ENCODE measurements at places on chromosomes 1 and 21. TPM values are rescaled to one million over a fixed set of nuclear protein-coding genes. Genes with fewer than 3 reads are reported as not detected.

DNA sequence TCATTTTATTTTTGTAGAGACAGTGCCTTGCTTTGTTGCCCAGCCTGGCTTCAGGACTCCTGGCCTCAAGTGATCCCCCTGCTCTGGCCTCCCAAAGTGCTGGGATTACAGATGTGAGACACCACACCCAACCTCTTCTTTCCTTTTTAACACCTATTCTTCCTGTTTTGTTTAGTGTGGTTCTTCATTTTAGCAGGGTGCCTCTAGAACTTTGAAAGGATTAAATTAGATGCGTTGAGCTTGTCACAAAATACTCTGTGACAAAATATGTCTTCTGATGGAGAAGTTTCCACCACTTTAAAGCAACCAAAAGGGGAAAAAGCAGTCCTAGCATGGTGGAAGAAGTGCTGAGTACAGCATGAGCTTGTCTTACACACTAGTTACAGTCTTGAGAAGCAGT lies 42.0 kb downstream of the CDC14A start:
- DNase-seq, result no peak

DNA sequence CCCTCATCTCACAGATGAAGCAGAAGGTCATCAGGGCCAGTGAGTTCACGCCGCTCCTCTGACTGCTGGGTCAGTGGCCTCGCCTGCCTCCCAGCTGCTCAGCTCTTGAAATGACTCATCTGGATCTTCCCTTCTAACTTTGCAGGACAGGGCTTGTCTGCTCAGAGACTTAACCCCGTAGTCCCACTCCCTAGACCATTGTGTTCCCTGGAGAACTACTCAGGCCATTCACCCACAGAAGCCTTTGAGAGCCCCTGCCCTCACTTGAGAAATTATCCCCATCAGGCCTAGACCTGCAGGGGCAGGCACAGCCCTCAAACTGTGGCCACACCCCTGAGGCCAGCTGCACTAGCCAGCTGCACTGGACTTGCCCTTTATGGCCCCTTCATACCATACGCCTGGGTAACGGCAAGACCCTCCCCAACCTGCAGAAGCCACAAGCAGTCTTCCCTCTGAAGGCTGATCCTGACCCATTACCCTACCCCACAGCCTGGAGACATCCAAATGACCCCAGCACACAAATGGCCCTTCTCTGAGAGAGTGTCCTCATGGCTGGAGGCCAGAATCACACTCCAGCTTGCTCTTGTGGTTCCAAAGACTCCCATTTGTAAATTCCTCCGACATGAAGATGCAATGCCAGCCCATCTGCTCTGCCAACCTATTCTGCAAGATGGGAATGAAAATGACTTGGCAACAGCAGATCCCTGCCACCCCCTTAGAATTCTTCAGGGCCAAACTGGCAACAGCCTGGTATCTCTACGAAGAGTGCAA lies 33.2 kb downstream of the RCSD1 start:
- no peak for DNase-seq

DNA sequence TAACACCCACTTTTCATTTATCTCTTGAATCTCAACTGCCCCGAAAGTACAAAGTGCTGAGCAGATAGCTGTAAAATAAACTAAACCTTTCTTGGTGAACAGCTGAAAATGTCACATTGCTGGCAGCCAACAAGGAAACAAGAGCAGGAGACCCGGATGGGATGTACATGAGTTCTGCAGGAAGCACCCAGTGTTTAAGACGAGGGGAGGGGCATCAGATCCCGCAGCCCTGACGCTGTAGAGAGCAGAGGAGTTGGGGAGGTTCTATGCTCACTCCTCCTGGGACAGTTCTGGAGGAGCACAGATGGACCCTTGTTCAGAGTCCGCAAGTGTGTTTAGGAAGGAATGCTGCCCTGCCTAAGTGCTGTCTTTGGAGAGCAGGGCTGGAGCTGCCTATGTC lies 32.0 kb upstream of the EPHA8 start:
- DNase-seq, result no peak

- DNase-seq, result no peak
Observed at GRCh38 chr1:64941461-64942117, 24.8 kb downstream of the JAK1 start.

- no peak for DNase-seq
Observed at GRCh38 chr1:174689524-174689923, 241.8 kb downstream of the GPR52 start.

The C4BPA gene
- 65.2 TPM for total RNA-seq

The KPRP gene
- not detected for total RNA-seq

The ST6GALNAC3 gene
- 8.8 TPM for total RNA-seq

- no peak for DNase-seq
Observed at GRCh38 chr1:223772771-223773160, 60.4 kb downstream of the CAPN2 start.

GRCh38 chr1:246157516-246157915 lies 349.6 kb downstream of the SMYD3 start:
- DNase-seq, result no peak

The PLA2G2D gene
- total RNA-seq, result 0.27 TPM

DNA sequence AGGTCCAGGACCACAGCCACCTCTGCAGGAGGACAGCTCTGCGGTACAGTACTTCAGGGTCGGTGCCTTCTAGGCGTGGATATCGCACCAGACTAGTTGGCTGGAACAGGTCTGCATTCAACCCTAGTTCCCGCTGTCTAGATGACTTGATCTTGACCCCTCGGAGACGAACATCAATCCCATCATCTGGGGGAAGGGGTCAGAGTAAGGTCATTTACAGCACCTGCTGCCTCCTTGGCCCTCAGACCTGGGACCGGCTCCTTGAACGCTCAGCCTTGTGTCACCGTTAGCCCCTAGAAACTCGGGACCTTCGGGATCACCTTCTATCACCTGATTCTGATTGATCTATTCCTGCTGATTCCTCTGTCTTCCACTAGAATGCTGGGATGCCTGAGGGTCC lies 2.6 kb downstream of the HECTD3 start:
- DNase-seq, result no peak

GRCh38 chr1:7505771-7506453 lies 265.2 kb upstream of the VAMP3 start:
- DNase-seq, result no peak

DNA sequence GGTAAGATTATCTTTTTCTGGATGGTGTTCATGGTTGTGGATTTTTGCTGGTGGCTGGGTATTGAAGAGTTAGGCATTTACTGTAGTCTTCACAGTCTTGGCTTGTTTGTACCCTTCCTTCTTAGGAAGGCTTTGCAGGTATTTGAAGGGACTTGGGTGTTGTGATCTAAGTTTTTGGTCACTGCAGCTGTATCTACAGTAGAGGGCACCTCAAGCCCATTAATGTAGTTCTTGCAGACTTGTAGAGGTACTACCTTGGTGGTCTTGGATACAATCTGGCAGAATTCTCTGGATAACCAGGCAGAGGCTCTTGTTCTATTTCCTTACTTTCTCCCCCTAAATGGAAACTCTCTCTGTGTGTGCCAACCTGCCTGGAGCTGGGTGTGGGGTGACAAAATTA lies 155.8 kb upstream of the BRINP3 start:
- no peak for DNase-seq

DNA sequence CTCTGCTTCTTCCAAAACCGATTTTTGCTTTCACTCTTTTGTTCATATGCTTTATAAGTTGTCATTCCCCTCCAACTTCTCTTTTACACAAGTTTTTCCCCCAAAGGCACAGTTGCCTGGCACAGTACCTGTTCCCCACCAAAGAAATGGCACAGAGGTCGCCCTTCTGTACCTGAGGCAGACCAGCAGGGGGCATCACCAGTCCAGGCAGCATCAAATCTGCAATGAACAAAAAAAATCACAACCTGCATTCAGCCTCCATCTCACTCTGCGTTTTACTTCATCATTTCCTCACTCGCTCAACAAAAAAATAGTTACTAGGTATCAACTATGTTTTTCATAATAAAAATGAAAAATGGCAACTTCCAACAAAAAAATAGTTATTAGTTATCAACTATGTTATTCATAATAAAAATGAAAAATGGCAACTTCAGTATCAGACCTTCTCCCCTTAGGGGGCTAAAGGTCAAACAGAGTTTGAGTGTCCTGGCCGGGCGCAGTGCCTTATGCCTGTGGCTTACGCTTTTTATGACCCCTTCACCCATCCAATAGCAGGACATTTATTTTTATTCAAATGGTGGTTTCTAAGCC lies 4.1 kb downstream of the EIF2D start:
- DNase-seq, result no peak

The BRDT gene
- total RNA-seq, result not detected

DNA sequence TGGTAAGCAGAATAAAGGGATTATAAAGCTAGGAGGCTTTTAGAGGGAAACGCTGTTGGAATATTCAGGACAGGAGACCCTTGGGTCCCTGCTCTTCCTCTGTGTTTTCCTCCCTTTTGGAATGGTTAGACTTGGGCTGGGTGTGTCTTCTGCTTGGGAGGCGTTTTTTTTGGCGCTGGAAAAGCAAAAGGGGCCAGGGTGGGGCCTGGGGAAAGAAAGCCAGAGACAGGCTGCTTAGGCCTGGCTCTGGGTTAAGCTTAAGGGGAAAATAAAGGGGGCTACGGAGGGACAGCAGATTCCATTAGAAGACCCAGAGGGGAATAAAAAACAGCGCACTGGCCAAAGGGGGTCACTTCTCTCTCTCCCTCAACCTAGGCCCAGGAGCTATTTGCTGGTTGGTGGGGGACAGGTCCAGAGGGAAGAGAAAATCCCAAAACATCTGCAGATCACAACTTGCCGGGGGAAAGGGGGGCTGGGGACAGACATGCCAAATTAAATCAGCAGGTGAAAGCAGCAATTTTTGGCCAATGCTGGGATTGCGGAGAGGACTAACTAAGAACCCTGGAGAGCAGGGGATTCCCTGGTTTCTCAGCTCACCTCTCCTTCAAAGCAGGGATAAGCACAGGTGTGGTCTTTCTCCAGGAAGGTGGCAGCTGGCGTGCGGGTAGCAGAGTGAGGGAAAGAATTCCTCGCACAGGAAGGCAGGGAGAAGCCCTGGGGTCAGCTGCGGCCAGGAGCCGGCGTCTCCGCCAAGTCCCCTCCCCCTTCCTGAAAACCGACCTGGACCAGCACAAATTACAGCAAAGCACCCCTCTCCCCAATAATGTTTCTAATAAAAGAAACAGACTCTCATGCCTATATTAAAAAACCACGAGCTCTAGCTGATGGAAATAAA lies 82.2 kb upstream of the AK4 start:
- peak; percentile 55 for DNase-seq

GRCh38 chr1:54995835-54996234 lies 2.9 kb upstream of the BSND start:
- DNase-seq, result no peak

The TRNP1 gene
- 15.3 TPM for total RNA-seq

DNA sequence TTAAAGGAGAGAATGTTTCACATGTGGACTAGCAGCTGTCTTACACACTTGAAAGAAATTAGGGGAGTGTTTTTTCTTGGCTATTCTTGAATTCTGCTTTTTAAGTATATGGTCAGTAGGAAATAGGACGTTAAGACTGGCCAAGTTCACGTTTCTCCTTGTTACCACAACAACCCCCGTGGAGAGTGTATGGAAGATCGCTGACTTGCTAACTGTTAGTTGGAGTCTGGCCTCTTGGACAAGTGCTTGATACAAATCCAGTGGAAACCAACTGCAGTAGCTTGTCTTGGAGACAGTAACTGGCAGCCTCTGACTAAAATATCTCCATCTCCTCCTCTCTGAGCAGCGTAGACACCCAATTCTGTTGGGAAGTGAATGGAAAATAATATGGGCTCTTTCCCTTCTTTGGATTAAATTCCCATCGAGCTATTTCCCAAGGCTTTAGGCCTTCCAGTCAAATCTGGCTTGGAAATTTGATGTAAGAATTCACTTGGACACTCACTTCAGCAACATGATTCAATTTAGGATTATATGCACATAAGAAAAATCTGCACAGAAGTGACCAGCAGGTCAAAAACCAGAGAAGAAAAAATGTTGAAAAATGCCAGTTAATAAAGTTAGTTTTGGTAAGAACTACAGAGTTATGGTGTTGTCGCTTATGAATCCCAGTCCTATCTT lies 3.6 kb upstream of the NFIA start:
- no peak for DNase-seq

The AVPR1B gene
- not detected for total RNA-seq

DNA sequence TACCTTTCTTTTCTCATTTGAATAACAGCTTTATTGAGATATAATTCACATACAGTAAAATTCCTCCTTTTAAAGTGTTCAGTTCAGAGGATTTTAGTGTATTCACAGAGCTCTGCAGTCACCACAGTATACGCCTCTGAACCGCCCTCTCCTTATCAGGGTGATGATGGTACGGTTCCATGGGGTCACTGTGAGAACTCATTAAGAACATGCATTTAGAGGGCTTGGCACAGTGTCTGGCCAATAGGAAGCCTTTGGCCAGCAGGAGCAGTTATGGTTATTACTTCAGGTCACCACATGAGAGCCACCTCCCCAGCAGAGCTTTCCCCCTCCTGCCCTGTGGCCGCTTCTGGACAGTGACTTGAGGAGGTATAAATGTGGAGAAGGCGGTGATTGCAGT lies 27.3 kb downstream of the KCNQ4 start:
- DNase-seq, result no peak

- no peak for DNase-seq
Observed at GRCh38 chr1:112244131-112244530, 151.9 kb upstream of the CTTNBP2NL start.

DNA sequence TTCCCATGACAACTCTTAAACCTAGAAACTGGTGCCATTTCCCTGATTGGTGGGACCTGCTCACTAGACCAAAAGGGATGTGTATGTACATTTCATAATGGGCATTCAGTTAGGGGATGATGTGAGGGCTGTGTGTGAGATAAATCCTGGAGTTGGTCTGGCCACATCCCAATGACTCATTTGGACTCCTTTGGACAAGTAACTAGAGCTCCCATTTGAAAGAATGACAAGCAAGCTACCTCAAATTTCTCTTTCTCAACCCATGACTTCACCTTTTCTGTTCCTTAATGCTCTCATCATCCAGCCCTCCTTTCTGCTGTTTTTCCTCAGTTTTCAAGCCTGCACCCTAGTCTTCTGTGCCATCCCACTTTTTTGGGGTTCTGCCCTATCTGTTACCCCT lies 27.9 kb downstream of the EBNA1BP2 start:
- DNase-seq, result no peak

GRCh38 chr1:202659974-202660373 lies 50.3 kb downstream of the SYT2 start:
- no peak for DNase-seq

The ACTA1 gene
- total RNA-seq, result 0.32 TPM

The LCE6A gene
- total RNA-seq, result not detected

DNA sequence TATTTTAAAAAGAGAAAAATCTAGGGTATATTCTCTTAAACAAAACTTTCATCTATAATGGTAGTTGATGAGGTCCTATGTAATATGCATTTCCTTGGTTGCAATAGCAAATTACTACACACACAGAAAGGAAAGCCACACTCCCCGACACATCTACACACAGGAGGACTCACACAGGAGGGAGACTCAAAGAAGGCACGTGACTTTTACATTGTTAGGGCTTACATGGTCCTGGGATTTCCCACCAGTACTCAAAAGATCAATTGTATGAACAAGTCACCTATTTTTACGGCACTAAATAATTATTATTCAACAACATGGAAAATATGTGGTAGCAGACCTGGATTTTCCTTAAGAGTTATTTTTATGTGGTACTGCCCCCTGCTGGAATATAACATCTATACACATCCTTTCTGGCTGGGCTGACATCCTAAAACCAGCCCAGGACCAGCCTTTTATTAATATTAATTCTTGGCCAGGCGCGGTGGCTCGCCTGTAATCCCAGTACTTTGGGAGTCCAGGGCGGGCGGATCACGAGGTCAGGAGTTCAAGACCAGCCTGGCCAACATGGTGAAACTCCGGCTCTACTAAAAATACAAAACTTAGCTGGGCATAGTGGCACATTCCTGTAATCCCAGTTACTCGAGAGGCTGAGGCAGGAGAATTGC lies 33.9 kb upstream of the LGALS8 start:
- DNase-seq, result no peak

Measured in lower lobe of right lung (tissue), 2 donors.